Stimulated activated naive CD4-positive, alpha-beta T cell (primary cell): ENCODE measurements at places on chromosomes 5 and 9.

DNA sequence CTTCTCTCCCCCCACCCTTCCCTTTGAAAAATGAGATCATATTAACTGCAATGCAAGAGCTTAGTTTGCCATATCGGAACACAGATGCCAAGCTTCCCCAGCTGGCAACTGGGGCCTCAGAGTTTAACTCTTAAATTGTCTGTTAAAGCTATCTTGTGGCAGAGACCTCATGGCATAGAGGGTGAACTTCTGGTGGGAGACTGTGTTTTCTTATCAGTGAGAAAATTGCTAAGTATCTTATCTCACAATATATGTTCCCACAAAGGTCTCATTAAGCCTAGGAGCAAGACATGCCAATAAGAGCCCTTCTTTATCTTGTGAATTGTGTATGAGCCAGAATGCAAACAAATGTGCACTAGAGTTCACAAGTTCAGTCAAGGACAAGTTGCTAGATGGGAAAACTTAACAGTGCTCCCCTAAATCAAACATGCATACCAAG lies 12.3 kb downstream of the NFIB start:
- DNase-seq: no peak

- DNase-seq: peak; percentile 25
Observed at GRCh38 chr9:136170006-136170901, 34.7 kb downstream of the LHX3 start.

DNA sequence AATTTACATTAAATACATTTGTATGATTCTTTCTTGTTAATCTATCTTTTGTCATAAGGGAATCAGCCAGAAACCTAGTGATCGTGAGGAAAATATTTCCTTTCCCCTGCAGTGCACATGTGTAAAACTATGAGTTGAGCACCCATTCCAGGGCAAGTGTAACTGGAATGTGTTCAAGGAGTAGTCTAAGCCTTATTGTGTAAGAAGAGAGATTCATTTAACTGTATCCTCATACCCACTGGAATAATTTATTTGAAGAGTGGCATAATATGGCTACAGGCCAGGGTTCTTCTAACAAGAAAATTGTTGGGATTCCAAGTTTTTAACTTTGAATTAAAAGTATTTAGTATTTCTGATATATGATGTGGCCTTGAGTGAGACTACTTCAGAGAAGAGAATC lies 1692.7 kb downstream of the EFNA5 start:
- no peak for DNase-seq

DNA sequence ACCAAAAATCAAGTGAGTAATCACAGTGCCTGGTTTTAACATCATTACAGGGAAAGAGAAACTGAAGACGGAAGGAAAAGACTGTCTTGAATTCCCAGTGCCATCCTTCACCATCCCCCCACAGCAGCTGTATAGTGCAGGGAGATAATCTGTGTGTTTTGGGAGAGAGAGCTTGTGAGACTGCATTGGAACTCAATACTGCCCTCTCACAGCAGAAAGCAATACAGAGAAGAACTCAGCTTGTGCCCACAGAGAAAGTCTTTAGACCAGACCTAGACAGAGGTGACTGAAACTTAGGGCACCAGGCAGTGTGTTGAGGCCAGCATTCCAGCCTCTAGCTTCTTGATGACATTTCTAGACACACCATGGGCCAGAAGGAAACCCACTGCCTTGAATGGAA lies 754.7 kb upstream of the CDH6 start:
- DNase-seq: no peak

GRCh38 chr9:35164711-35165110 lies 2.9 kb downstream of the UNC13B start:
- no peak for DNase-seq

- DNase-seq: peak; percentile 52
Observed at GRCh38 chr9:121201045-121201737, 478 bp downstream of the RAB14 start.

DNA sequence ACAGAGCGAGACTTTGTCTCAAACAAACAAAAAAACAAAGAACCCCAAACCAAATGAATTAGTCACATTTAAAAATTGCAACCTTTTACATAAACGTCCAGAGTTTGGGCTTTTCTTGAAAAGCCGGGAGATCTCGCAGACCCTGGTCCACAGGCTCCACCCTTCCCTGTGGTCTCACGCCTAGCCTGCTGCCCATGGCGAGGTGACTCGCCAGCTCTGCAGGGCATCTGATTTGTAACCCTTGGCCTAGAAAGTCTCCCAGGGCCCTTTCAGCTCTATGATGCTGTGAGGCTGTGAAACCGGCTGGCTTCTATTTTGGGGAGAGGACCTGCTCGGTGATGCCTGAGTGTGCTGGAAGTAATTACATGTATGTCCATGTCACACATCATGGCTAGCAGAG lies 44.7 kb upstream of the PHYKPL start:
- DNase-seq: no peak

GRCh38 chr5:160044391-160044804 lies 35.5 kb downstream of the TTC1 start:
- no peak for DNase-seq

GRCh38 chr5:37724395-37725125 lies 115.3 kb downstream of the GDNF start:
- DNase-seq: no peak

DNA sequence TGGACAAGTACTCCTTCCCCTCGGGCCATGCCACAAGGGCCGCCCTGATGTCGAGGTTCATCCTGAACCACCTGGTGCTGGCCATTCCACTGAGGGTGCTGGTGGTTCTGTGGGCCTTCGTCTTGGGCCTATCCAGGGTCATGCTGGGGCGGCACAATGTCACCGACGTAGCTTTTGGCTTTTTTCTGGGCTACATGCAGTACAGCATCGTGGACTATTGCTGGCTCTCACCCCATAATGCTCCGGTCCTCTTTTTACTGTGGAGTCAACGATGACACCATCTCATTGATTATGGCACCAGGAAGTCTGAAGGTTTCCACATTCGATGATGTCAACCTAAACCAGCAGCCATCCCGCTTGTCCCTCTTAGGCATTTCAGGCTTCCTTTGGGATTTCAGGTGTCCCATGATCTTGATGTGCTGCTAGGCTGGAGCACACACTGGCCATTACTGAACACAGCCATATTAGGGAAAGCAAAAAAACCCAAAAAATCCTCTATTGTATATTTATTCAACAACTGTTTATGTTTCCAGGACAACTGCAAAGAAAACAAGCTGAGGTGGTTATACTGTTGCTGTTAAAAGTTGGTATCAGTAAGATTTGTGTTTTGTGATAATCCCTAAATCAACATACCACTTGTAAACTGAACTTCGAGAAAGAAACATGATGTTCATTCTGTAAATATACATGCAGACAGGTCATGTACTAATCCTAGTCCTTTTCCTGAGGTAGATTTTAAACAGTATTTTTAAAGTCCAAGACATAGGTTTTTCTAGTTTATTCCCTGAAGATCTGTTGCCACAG lies 1.1 kb downstream of the PLPP6 start:
- peak; percentile 46 for DNase-seq

DNA sequence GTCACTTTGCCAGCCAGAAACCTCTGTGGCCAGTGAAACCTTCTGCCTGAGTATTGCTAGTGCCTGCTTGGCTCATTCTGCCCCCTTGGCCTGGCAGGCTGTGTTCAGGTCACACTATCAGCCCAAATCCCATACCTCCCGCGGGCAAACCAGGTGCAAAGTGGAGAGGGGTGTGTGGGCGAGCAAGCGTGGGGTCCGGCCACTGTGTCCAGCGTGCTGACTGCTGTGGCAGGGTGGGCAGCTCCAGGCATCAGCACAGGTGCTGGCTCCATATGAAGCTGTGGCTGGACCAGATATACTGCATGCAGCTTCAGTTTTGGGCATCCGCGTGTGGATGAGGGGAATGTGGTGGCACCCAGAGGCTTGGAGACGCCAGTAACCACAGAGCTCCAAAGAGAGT lies 576.5 kb upstream of the EDIL3 start:
- DNase-seq: no peak

DNA sequence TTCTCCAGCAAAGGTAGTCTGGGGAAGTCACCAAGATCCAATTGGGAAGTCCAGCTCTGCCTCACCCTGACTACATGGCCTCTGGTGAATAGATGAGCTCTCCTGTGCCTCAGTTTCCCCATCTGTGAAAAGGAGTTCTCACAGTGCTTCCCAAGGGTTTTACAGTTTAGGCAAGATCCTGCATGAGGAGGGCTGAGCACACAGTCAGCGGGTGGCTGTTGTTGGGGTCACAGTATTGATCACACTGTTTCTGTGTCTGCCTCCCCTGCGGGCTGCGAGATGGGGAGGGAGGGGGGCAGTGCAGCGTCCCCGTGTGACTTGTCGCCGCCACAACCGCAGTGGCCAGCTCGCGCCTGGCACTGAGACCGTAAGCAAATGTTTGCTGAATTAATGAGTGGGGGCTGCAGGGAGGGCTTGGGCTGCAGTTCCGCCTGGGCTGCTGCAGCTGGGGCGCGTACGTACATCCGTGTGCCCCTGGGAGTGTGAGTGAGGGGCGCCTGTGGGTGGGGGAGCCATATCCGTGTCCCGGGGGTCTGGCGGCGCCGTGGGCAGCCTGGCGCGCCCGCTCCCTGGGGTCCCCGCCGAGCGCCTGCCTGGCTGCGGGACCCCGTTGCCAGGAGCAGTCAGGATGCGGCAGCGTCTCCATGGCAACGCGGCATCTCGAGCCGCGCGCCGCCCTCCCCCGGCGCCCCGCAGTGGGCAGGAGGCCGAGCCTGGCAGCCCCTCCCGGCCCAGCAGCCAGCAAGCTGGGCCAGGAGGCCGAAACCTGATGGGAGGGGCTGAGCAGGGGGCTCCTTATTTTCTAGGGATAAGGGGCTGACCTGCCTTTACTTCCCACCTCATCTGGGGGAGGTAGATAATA lies 31.4 kb upstream of the PSD2 start:
- no peak for DNase-seq

- DNase-seq: no peak
Observed at GRCh38 chr9:91147079-91147708, 214.5 kb downstream of the AUH start.

DNA sequence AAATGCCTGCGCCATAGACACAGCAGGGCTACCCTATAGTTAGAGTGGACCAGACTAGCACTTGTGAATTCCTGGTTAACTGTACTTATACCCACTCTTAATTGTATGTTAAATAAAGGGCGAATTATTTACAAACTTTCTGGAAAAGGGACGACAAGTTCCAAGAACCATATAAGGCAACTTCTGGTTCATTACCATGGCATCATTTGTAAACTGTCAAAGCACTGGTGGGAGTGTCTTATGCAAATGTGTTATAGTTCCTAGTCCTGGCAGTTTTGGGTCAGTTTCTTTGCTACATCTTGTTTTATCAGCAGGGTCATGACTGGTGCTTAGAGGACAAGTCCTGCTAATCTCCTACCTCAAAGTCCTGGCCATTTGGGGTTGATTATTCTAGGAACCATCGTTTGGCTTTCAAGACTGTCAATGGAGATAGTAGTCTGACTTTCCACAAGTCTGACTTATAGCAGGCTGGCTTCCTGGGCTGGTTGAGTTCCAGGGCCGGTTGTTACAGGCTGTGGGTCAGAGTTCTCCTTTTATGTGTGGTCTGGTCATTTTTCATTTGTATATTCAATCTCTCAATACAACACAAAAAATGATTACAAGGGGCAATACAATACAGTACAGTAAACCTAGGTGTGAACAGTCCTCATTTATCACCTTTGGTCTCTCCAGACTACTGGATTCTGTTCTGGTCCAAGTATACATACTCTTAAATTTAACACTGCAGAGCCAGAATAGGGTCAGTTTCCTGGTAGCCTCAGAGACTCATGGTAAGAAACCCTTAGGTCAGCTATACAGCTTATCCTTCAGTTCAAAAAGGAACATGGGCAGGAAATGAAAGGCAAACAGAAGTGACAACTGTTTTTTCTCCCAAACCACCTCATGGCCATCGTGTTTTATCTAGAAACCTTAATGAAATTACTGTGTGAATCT lies 8.3 kb upstream of the CFAP95 start:
- DNase-seq: no peak

DNA sequence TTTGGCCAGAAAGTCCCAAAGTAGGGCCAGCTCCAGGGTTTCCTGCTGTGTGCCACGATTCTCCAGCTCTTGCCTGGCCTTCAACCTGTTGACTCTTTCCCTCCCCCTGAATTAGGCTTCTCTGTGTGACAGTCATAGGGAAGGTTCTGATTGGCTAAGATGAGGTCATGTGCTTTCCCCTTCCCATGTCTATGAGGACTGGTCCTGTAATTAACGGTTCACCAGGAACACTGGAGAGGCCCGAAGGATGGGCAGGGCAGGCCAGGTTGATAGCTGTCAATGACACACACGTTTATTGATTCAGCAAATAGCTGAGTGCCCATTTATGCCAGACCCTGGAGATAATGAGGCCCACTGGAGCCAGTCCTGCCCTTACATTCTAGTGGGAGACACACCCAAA lies 9.0 kb upstream of the PRR7 start:
- no peak for DNase-seq

- no peak for DNase-seq
Observed at GRCh38 chr9:111966861-111967291, 70.3 kb downstream of the UGCG start.

- no peak for DNase-seq
Observed at GRCh38 chr5:98296426-98296825, 477.0 kb upstream of the RGMB start.

GRCh38 chr9:4235871-4236804 lies 63.7 kb downstream of the GLIS3 start:
- no peak for DNase-seq

GRCh38 chr9:99193466-99193821 lies 28.3 kb downstream of the ALG2 start:
- DNase-seq: no peak

DNA sequence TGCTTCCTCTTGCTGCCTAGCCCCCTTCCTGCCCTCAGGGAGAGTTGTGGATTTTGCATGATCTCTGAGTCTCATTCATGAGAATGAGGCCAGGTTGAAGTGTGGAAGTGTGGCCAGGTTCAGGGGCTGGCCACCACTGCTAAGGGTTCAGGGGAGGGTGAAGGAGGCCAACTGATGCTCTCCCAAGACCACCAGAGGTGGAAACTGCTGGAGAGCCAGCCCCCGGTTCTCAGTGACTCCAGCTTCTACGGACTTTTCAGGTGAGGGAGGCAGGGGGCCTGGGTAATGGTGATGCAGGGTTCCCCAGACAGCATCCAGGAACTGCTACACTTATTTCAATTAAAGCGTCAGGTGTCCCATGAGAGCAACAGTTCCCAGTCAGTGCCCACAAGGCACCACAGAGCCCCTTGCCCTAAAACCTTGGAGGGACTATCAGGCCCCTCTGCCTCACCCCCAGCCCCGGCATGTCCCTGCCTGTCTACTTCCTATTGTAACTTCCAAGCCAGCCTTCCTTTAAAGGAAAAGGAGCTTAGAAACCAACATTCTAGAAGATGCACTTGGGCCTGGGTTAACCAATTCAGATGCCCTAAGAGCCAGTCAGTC lies 50.1 kb downstream of the AMBP start:
- no peak for DNase-seq

GRCh38 chr5:136123236-136123768 lies 9.3 kb upstream of the SMAD5 start:
- DNase-seq: no peak

- DNase-seq: no peak
Observed at GRCh38 chr5:156552855-156553358, 225.9 kb downstream of the SGCD start.

- DNase-seq: no peak
Observed at GRCh38 chr5:132887283-132887682, 13.8 kb downstream of the LEAP2 start.
